ENCODE measurements at places on chromosomes 6 and 20.

DNA sequence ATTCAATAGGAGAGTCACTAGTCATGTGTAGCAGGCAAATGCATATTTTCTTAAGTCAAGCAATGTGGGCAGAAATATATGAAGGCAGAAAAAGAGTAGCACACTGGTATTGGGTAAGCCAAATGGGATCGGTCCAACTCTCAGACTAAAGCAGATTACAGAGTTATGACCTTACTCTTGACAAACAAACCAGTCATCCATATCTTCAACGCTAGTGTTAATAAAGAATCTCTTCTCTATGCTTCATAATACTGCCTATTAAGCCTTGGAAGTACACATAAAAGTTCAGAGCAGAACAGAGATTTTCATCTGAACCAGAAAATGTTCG is 320.2 kb upstream of the JARID2 start:
- no peak for DNase-seq

GRCh38 chr6:17964633-17965032 is 22.8 kb downstream of the KIF13A start:
- no peak for DNase-seq

DNA sequence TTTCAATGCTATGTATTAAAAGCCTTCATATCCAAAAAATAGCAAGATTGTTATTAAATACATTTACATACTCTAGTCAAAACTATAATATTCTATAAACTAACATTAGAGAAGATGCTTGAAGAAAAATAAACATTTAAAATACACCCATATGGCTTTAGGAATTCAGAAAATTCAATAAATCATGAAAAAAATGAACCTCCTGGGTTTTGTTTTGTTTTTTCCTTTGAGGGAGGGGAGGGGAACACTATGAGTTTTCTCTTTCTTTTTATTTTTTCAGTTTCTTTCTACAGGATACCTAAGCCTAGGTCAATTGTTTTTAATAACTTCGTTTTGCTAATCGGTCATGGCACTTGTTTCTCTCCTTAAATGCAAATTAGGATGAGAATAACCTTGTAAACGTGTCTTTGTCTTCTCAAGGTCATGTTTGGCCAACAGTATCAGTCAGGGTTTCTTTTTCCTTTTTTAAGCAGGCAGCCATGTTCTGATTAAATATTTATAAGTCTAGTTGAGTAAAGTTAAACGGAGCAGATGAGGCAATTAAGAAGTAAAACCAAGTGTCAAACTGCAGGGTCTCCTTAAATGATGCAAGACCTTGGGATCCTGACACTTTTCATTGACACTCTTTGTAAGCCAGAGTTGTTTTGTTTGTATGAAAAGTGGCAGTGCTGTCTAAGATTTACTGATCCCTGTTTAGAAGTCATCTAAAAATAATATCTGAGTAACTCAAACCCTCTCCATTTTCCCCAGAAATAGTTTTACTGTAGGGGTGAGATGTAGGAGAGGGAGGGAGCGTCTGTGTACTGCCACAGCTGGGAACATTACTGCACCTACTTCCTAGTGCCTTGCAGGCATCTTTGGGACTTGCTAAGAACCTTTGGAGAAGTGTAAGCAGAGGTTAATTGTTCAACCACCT is 392.3 kb downstream of the PLCB1 start:
- DNase-seq = no peak

DNA sequence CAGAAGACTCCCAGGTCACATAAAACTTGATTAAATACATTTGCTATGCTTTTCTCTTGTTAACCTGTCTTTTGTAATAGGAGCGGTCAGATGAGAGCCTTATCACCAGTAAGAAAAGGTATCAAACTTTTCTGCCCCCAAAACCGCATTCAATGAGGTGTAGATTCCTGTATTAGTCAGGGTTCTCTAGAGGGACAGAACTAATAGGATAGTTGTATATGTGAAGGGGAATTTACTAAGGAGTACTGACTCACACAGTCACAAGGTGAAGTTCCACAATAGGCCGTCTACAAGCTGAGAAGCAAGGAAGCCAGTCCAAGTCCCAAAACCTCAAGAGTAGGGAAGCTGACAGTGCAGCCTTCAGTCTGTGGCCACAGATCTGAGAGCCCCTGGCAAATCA is 32.7 kb downstream of the PTPRK start:
- no peak for DNase-seq

- DNase-seq = no peak
Measured at GRCh38 chr6:147509891-147510290, 1.4 kb downstream of the SAMD5 start.

DNA sequence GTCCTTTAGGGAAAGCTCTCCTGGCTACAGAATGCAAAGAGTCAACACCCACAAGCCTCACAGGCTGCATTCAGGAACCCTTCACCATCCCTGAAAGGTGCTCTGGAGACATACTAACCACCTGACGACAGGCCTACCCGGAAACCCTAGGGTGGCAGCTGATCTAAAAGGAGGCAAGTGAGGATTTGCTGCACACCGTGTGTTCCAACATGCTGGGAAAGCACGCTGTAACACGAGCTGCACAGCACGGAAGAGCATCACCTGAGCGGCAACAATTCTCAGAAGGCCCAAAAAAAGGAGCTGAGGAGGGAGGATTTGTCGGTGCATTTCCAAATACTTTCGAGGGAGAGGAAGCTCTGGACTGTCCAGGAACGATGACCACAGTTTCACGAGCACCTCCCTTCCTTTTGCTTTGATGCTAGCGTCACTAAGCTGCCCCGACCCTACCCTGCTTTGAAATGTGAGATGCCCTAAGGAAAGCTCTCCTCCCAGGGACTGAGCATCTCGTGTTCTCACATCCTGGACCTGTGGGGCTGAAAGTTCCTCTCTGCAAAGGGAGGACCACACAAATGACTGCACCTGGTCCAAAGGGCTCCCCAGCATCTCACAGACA is 87.0 kb downstream of the PPP1R3G start:
- no peak for DNase-seq

DNA sequence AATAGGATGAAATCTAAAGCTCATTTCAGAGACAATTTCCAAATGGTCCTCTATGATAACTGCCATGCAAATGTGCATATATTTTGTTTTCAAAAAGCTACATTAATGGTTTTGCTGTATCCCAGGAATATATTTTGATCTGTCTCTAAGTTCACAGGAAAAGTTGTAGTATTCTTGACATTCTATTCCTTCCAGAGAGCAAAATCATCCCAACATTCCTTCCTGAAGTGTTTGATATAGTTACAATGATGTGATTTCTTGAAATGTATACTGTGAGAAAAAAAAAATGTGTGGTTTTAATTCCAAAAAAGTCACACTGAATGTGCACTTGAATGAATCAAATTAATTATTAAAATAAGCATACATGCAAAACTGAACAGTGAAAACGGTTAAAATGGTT is 996.0 kb upstream of the CITED2 start:
- DNase-seq = no peak

GRCh38 chr6:31356216-31356945 is 598 bp downstream of the HLA-B start:
- DNase-seq = no peak

DNA sequence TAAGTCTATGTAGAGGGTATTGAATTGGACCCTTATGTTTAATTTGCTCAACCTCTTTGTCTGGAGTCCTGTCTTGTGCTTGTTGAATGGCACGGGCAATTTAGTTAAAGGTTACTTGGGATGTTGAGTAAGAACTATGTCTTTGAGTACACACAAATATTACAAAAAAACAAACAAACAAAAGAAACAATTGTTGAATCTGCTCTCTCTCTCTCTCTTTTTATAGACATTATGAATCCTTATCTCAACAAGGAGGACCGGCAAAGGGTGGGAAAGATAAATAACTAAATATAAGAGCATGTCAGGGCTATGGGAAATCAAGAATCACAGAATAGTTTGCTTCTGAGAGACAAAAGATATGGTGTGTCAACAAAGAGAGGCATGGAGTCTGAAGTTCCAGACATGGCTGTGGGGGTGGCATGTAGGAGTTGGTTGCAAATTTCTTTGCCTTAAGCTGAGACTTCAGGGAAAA is 608.6 kb downstream of the UTRN start:
- no peak for DNase-seq

DNA sequence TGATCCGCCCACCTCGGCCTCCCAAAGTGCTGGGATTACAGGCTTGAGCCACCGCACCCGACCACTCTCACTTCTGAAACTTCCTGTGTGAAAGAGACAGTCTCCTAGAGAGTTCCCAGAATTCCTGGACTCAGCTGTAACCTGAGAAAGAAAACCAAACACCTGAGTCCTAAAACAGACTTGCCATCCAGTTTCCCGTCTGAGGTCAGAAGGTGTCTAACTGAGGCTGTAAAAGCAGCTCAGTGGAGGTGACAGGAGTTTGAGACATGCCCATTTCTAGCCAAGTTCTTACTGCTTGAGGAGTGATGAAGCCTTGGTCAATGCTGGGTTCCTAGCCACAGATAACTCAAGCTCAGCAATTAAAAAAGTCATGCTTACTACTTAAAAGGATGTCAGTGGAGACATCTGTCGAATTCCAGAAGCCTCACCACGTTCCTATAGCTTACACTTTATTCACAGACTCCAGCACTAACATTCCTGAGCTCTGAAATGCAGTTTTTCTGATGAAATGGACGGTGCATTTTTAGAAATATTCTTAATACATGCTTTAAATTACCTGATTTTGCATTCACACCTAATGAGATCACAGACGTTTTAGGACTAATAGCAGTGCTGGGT is 6.1 kb downstream of the UQCC2 start:
- DNase-seq = no peak

- DNase-seq = no peak
Measured at GRCh38 chr6:167565884-167566599, 241.2 kb downstream of the TTLL2 start.

DNA sequence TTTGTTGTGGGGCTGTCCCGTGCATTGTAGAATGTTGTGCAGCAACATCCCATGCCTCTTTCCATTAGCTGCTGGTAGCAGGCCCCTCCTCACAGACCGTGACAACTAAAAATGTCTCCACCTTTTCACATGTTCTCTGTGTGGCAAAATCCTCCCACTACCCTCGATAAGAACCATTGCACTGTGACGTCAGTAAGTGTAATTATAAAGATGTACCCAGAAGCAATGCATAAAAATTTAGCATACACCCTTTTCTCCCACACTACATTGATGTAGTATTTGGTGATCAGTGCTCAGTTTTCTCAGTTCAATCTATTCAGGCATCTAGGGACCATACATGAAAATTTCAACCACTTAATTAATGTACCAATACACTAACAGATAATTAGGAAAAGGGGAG is 389.9 kb downstream of the DOK5 start:
- no peak for DNase-seq

GRCh38 chr6:1599469-1599868 is 10.2 kb upstream of the FOXC1 start:
- DNase-seq = no peak

DNA sequence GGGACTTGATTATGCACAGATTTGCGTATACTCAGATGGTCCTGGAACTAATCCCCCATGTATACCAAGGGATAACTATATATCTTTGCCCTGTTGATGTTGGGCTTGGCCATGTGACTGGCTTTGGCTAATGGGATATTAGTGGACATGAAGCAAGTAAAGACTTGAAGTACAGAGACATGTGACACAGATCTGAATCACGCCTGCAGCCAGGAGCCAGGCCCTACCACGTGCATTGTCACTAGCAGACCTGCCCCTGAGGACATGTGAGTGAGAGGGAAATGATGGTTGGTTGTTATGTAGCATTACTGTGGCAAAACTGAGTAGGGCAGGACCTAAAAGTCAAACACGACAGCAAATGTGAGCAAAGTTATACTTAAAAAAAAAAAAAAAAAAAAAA is 155.7 kb downstream of the AKAP7 start:
- no peak for DNase-seq

DNA sequence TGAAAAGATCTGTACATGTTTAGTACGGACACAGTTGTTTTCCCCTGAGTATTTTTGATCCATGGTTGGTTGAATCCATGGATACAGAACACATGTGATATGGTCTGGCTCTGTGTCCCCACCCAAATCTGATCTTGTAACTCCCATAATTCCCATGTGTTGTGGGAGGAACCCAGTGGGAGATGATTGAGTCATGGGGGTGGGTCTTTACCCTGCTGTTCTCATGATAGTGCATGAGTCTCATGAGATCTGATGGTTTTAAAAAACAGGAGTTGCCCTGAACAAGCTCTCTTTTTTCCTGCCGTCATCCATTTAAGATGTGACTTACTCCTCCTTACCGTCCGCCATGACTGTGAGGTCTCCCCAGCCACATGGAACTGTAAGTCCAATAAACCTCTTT is 139.2 kb downstream of the CDKAL1 start:
- DNase-seq = no peak

DNA sequence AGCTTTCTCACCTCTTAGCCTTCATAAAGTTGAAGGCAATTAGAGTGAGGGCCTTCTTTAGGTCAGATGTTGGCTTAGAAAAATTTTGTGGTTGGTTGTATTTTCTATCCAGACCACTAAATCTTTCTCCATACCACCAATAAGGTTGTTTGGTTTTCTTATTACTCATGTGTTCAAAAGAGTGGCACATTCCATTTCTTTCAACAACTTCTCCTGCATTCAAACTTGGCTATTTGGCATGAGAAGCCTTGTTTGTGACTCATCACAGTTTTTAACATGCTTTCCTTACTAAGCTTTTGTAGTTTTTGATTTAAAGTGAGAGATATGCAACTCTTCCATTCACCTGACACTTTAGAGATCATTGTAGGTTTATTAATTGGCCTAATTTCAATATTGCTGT is 949.6 kb downstream of the TBC1D32 start:
- no peak for DNase-seq
